ENCODE measurements at places on chromosomes 12 and 14.

DNA sequence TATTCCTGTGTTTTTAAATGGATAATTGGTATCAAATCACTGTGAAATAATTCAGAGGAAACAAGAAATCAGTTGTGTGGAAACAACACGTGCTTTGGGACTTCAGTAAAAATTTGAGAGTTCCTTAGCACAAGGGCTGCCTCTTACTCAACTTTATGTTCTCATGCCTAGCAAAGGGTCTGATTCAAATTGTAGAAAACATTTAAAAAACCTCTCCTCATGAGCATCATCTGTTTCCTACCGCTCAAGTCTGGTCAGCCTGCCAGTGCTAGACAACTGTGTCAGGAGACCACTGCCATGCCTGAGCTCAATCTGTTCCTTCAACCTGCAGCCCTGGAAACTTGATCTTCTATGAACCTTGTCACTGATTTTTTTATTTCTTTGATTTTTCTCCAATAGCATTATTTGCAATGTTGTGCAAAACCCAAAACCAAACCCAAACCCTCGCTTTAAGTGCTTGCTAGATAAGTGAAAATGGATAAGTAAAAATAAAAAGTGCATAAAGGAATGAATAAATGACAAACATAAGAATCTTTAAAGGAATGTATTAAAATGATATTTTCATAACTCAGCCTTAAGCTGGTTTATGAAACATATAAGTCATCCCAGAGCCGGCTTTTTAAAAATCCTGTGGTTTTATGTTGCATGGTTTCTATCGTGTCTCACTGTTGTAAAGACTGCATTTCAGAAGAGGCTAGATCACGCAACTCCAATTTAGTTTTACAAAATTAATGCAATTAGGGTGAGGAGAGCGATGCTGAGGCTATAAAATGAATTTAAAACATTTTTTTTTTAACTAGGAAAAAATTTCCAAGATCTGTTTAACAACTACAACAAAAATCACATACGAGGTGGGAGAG lies 361.2 kb upstream of the PDE3A start:
- DNase-seq, result no peak

DNA sequence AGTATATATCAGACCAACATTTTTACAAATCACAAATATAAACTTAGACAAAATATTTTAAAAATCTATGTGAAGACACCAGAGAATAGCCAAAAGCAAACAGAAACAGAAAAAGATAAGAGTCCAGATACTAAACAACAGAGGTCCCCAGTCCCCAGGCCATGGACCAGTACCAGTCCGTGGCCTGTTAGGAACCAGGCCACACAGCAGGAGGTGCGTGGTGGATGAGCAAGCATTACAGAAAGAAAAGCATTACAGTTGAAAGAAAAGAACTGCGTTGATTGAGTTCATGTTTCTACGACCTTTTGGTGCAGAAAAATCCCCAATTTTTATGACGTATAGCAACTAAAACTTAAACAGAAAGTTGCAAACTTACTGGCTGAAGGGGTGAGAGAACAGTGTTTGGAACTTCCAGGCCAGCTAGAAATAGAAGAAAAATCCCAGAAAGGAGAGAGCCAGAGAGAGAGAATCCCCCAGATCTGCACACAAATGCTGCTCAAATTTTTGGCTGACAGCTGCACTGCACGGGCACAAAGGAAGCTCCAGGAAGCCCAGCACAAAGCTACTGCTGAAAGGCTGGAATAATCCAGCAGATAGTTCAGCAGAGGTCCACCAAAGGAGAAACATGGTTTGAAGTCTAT lies 159.6 kb upstream of the C14orf180 start:
- DNase-seq, result no peak

GRCh38 chr12:6839482-6840201 lies 1.1 kb upstream of the GNB3 start:
- no peak for DNase-seq

DNA sequence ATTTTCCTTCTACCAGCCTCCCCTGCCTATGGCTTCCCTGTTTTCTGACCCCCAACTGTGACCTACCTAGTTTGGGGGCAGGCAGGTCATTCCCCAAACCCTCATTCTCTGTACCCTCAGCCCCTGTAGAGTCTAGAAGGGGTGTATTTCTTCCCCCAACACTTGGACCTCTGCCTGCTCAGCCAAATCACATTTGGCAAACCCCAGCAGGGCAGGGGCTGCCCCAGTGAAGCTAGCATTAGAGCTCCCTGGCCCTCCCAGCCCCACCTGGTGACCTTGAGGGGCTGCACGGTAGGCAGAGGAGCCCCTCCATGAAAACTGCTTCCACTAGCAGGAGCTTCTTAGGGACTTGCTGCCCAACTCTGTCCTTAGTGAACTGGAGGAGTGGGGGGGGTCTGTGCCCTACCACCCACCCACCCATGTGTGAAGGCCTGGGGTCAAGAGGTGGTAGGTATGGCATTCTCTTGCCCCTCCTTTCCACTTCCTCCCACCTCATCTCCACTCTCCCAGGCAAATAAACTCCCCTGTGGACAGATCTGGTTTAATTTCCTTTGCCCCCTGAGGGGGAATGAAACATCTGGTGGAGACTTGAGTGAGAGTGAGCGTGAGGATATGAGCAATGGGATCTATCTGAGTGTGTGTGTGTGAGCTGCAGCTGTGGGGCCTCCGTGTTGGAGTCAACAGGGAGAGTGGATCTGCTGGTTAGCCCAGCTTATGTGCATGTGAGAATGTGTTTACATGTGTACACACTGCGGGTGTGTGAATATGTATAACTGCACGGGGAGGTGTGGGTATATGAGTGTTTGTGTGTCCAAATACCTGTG lies 1.6 kb downstream of the NXPH4 start:
- DNase-seq, result no peak

DNA sequence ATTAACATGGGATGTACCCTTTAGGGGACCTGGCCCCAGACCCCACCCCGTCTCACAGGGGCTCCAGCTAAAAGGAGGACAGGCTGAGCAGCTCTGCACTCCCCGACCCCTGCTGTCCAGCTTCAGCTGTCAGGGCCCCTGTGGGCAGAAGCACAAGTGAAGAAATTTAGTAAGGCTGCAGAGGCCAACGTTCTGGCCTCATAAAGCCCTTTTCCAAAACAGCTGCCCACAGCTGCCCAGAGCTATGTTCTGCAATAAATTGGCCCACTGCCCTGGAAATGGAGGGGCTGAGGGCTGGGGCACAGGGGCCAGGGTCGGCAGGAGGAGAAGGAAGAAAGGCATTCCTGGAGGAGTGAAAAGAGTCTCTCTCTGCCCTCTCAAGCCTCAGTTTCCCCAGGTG lies 357.1 kb downstream of the BCL11B start:
- no peak for DNase-seq

- no peak for DNase-seq
These were observed 88.5 kb upstream of the METAP2 start for GRCh38 chr12:95385246-95386035.

DNA sequence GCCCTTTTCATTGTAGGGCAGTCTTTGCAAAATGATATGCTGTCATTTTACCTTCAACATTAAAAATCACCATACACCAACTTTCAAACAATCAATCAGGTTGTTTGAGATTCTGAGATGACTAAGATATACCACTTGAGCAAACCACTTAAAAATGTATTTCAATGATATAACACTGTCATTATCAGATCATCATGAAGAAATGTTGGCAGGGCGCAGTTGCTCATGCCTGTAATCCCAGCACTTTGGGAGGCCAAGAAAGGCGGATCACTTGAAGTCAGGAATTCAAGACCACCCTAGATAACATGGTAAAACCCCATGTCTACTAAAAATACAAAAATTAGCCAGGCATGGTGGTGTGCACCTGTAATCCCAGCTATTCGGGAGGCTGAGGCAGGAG lies 13.0 kb upstream of the RHOJ start:
- no peak for DNase-seq

- DNase-seq, result no peak
These were observed 624 bp upstream of the PLEKHD1 start for GRCh38 chr14:69483765-69484443.

DNA sequence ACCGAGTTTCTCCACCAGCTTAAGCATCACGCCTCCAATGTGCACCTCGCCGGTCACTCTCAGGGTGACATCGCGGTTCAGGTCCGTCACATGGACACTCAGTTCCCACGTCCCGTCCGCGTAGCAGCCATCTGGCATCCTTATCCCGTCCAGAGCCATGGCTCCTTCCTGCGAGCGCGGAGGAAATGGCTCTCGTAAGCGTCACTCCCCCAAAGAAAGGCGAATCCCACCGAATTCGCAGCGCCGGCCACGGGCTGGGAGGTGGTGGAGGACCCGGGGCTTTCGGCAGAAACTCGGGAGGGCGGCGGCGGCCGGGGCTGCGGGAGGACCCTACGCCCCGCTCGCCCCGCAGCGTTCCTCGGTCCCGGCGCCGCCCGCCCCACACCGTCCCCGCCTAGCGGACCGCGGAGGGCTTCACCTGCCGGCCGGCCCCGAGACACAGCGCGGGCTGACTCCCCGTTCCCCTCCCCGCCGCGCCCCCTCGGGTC lies 396 bp downstream of the FERMT2 start:
- no peak for DNase-seq

Data from activated CD4-positive, alpha-beta T cell treated with anti-CD3 and anti-CD28 coated beads for 1 hour (primary cell).